ENCODE measurements at places on chromosomes 7 and 10. TPM values are rescaled to one million over a fixed set of nuclear protein-coding genes. Genes with fewer than 3 reads are reported as not detected.

Gene TUBGCP2
- 48.8 TPM for total RNA-seq

Gene POLR2J2
- total RNA-seq: 21.3 TPM

Gene CPA4
- not detected for total RNA-seq

Gene PRKAR1B
- total RNA-seq: 24.0 TPM

Gene STEAP1
- total RNA-seq: 42.7 TPM

Gene HOXA10
- 27.6 TPM for total RNA-seq

Gene PIP
- not detected for total RNA-seq

Gene HKDC1
- total RNA-seq: not detected
